Astrocyte of the cerebellum (primary cell): ENCODE measurements at places on chromosomes 3 and 15.

DNA sequence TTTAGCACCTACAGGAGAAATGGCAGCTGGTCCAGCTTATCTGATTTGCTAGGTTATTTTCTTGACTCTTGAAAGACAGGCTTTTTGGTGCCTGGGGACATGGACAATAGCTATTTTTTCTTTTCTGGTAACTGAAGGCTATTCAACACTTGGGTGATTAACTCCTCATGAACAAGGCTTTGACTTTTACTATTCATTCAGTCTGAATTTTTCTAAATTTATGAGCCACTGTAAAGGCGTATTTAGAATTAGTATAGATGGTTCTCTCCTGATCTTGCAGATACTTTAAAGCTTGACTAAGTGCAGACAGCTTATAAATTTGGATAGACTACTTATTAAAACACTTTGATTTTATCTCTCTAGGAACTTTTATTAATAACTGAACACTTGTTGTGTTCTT lies 18.4 kb upstream of the GFM1 start:
- DNase-seq = no peak

DNA sequence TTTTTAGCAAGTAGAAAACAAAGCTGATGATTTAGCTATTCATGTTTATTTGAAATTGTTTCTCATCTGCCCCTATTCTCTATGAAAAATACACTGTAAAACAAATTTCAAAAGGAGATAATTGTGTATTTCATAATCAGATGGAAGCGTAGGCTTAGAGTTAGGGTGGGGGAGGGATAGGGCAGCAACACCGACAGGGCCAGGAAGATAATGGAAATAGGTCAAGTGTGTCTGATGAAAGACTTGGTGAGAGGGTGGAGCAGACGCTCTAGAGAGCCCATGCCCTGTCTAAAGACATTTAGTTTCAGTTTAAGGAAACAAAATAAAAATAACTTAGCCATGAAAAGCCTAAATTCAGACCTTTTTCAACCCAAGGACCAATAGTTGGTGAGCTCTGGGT lies 51.6 kb upstream of the ARL6 start:
- DNase-seq = no peak

DNA sequence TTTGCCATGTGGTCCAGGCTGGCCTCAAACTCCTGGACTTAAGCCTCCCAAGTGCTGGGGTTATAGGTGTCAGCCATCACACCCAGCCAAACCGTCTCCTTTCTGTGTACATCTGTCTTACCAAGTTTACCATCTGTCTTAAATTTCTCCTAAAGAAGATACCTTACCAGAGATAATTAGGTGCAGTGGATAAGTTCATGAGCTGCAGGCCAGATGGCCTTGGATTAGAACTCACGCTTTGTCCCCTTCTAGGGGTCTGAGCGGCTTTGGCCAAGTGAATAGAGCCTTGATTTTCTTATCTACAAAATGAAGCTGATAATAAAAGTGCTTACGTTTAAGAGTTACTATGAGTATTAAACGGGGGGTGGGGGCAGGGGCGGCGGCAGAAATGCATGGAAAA lies 103.9 kb downstream of the SUCLG2 start:
- DNase-seq = no peak

GRCh38 chr15:58520936-58521292 lies 89.1 kb downstream of the LIPC start:
- DNase-seq = no peak

GRCh38 chr15:85475317-85475701 lies 94.9 kb downstream of the AKAP13 start:
- no peak for DNase-seq

- no peak for DNase-seq
Measured at GRCh38 chr15:69165637-69166025, 5.2 kb downstream of the GLCE start.

DNA sequence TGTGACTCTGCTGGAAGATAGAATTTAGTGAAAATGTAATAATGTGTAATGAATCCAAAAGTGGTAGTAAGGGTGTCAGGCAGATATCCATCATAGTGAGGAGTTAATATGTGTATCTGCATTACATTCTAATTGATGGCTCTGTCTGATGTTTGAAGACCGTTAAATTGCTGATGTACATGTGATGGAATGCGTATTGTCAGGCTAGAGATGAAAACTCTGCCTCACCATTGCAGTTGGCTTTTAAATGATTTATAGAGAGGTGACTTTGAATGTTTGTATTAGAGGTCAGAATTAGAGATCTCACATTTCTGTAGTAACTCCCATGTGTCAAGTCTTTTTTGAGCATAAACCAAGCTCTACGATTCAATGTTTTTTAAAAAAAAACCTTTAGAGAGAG lies 234.6 kb downstream of the NAALADL2 start:
- DNase-seq = no peak

GRCh38 chr3:189863031-189863430 lies 231.8 kb downstream of the TP63 start:
- no peak for DNase-seq

- DNase-seq = peak; percentile 49
Measured at GRCh38 chr3:160434071-160434470, 15.5 kb downstream of the TRIM59 start.

DNA sequence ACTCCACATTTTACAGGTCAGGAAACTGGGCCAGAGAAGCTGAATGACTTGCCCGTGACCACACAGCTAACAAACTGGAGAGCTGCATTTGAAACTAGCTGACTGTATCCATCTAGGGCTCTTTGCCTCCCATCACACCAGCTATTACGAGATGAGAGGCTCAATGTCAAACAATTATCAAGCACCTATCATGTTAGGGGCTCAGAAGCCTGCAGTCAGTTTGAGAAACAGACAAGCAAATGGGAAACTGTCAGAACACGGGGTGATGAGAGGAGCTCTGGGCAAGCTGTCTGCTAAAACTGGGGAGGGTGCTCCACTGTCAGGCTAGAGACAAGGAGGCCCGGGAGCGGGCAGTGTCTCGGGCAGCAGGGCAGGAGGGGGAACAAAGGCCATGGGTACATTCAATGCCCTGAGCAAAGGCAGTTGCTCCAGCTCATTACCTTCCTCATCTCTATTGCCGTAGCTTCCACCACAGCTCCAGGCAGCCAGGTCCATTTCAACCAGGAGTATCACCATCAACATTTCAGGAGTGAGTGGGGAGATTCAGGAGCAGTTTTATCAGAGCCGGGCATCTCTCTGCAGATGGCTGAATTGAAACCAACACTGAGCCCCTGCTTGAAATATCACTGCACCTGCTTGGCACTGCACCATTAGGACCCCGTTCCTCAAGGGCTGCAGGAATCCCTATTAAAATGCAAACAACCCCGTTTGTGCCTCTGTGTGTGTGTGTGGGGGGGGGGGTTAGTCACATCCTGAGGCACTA lies 122.6 kb downstream of the RAB11A start:
- no peak for DNase-seq

DNA sequence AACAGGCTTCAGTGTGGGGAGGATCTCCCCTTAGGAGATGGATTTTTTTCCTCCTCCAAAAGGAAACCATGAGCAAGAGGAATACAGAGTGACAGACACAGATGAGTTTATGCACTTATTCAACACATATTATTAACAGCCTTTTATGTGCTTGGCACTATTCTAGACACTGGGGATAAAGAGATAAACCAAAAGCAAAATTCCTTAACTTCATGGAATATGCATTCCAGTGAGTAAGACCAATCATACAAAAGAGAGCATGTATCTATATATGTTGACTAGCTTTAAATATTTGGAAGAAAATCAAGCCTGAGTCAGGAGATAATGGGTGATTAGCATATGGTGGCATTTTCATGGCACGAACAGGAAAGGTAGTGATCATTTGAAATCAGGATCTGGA lies 284.4 kb upstream of the RASGRP1 start:
- no peak for DNase-seq

DNA sequence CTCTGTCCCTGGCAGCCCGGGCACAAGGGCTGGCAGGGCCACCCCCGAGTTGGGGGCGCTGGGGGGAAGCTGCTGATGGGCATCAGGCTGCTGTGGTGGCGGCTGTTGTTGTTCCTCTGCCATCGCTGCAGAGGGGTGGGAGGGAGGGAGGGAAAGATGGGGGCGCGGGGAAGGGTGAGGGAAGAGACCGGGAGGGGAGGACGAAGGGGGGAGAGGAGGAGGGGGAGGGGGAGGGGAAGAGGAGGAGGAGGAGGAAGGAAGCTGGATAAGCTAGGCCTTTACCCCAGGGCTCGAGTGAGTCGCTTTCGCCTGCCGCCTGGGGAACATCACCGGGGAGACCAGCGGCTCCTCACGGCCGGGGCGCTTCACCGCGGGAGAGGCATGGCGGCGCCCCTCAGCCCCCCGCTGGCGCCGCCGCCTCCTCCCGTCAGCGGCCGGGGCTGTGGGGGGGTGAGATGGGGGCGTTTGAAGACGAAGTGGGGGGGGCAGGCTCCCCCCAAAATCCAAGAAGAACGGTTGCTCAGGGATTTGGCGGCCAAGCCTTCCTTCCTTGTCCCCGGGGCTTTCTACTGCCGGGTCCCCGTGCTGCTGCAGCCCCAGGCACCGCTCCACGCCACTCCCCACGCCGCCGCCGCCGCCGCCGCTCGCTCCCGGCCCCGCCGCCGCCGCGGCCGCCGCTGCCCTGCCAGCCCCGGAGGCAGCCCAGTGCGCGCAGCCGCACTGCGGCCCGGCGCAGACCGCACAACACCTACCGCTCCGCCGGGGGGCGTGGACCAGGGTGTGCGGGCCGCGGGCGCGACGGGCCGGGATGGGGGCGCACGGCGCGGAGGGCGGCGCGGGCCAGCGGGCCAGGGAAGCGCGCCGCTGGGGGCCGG lies at the start of gene RFX7:
RFX7 (minus strand) TSS at position 717 of the 875 bp plus-strand sequence; CDS start at position 123, 594 bp downstream.
- peak; percentile 18 for DNase-seq

DNA sequence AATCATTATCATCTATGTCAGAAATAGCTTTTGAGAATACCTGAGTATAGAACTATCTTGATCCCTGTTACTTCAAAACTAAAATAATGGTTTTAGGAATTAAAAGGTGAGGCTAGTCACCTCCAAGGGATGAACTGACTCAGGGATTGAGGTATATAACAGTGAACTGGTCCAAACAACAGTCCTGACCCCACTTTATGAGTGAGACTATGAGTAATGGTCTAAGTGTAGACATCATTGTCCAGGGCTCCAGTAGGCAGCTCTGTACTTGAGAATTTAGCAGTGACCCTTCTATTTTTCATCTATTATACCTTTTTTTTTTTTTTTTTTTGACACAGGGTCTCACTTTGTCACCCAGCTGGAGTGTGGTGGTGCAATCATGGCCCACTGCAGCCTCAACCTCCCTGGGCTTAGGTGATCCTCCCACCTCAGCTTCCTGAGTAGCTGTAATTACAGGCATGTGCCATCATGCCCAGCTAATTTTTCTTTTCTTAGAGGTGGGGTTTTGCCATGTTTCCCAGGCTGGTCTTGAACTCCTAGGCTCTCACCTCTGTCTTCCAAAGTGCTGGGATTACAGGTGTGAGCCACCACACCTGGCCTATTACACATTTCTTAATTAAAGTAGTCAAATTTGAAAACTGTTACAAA lies 36.3 kb downstream of the MLH1 start:
- no peak for DNase-seq

- peak; percentile 73 for DNase-seq
Measured at GRCh38 chr3:64152086-64152485, 73.2 kb downstream of the PRICKLE2 start.

- no peak for DNase-seq
Measured at GRCh38 chr3:81419228-81419627, 342.2 kb downstream of the GBE1 start.

DNA sequence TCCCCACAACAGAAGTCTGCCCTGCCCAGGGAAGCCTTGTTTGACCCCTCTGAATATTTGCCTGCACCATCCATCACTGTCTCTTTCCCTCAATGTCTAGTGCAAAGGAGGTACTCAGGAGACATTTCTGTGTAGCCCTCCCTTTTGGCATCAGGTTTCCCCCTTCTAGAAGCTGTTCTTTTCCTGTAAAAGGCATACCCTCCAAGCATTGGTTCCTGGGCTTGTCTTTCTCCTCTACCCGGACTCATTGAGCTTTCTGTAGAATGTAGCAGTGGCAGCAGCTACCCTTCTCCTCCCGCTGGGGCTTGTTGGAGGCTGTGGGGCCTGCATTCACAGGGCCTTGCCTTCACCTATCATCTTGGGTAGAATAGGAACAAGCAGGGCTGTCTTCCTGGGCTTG lies 63.5 kb downstream of the CTDSPL start:
- DNase-seq = no peak

DNA sequence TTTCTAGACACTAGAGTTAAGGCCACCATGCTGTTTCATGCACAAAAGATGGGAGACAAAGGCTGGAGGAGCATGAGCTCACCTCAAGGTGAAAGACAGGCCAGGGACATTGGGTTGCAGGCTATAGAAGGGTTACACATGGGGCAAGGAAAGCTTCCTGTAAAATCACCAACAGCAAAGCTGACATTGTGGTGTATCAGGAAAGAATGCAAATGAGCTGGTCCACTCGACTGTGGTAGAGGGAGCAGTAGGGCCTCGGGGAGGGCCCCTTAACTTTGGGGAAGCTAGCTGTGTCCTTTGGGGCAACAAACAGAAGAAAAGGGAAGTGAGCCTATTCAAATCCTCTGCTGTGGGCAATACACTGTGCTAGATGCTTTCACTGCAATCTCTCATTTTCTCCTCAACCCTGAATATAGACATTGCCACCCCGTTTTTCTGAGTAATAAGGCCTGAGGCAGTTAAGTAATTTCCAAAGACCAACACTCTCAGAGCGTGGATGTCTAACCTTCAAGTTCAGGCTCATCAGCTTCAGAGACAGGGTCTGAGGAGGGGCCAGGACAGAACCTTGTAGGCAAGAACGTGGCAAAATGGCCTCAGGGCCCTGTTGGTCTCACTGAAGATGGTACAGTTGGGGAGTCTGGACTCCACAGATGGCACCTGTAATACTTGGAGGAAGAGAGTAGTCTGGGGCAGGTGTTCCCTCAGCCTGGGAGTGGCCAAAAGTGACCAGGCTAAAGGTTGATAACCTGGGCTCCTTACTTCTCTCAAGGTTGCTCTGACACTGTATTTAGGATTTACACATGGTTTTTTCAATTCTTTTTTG lies 24.1 kb downstream of the CX3CR1 start:
- no peak for DNase-seq

- no peak for DNase-seq
Measured at GRCh38 chr15:89244574-89244903, 760 bp downstream of the FANCI start.

- DNase-seq = no peak
Measured at GRCh38 chr15:90869601-90870353, 1.4 kb downstream of the FURIN start.

DNA sequence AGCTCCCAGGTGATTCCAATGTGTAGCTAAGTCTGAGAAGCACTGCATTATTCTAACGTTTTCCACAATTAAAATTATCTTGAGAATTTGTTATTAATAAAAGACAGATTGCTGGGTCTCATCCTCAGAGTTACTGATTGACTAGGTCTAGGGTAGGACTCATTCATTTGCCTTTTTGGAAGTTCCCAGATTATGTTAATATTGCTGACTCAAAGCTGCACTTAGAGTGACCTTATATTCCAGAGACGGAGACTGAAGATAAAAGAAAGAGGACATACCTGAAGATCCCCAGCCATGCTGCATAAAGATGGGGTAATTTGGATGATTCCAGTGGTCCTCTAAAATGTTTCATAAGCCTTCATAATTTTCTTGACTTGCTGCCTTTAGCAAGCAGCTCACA lies 81.8 kb downstream of the PLSCR2 start:
- DNase-seq = no peak

GRCh38 chr3:102036017-102036416 lies 186.7 kb downstream of the NFKBIZ start:
- no peak for DNase-seq

- no peak for DNase-seq
Measured at GRCh38 chr15:69896606-69897005, 201.1 kb downstream of the TLE3 start.
